ENCODE measurements at places on chromosomes 12 and 14.

GRCh38 chr12:3250576-3250975 lies 173.4 kb downstream of the TSPAN9 start:
- no peak for DNase-seq

- no peak for DNase-seq
Measured at GRCh38 chr12:40002178-40003169, 103.4 kb downstream of the SLC2A13 start.

DNA sequence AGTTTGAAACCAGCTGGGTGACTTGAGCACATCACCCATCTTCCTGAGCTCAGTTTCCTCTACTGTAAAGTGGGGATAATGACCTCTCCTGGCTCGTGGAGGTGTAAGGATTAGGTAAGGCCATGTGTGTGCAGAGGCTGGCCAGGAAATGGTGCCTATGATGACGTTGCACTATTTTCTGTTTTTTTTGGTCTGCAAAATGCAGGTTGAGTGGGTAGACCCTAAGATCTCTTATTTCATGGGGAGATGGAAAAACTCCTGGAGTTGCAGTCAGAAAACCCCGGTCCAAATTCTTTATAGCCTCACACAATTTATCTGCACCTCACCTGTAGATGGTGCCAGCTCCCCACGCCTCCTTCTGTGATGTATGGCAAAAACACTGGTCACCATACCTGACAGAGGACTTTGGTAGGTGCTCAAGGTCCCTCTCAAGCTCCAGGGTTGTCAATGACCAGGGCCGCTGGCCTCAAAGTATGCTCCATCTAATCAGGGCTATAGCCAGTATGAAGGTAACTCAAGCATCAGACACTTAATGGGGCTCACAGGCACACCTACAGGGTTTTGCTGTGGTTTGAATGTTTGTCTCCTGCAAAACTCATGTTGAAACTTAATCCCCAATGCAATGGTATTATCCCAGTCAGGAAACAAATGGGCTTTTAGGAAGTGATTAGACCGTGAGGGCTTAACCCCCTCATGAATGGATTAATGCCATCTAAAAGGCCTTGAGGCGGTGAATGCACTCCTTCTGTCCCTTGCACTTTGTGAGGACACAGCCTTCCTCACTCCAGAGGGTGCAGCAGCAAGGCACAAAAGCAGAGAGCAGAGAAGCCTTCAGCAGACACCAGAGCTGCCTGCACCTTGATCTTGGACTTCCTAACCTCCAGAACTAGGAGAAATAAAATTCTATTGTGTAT lies 17.6 kb downstream of the C14orf132 start:
- DNase-seq, result no peak

GRCh38 chr14:36870776-36871175 lies 209.1 kb downstream of the PAX9 start:
- DNase-seq, result no peak

- no peak for DNase-seq
Measured at GRCh38 chr14:99191395-99192027, 80.5 kb downstream of the BCL11B start.

GRCh38 chr12:18576104-18576626 lies 161.6 kb downstream of the PLCZ1 start:
- no peak for DNase-seq

- DNase-seq, result peak; percentile 80
Measured at GRCh38 chr12:113899561-113900471, 66.3 kb downstream of the RBM19 start.

DNA sequence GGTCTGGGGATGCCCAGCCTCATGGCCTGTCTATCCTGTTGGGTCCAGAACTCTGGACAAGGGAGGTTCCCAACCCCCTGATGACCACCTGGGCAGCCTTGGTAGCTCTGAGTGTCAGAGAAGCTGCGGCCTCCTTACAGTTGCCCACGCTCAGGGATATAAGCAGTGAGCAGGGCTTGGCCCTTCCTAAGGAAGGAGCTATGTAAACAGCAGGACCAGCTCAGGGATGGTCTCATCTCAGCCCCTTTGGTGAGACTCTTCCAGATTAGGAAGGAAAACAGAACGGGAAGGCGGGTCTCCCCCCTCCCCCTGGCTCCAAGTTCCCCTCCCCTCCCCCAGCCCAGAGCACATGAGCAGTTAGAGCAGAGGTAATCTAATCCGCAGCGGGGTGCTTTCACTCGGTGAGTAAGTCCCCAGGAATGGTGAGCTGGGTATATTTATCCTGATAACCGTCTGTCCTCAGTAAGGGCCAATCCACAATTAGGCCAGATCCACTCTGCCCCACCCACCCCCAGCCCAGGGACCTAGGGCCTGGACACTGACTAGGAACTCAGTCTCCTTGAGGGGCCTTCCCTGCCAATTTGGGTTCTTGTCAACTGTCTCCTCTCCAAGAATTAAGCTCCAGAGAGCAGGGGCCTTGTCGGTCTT lies 29.5 kb upstream of the RPLP0 start:
- DNase-seq, result no peak

- DNase-seq, result no peak
Measured at GRCh38 chr14:101808020-101808641, 46.6 kb downstream of the PPP2R5C start.

GRCh38 chr14:74980731-74981461 lies 21.8 kb upstream of the EIF2B2 start:
- DNase-seq, result no peak

- no peak for DNase-seq
Measured at GRCh38 chr14:103551338-103551762, 11.1 kb downstream of the BAG5 start.

DNA sequence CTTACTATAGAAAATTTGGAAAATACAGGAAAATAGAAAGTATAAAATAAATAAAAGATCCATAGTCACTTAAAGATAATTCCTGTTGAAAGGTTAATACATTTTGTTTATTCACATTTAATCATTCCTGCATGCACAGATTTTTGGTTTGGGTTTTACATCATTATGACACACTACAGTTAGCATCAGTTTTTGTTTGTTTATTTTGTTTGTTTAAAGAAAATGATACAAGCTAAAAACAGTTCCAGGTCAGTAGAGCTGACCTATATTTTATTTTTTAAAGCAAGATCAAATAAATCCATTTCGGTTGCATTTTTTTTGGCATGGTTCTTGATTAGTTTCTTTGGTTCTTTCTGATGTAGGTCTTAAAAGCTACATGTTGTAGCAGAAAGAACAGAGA lies 68.8 kb upstream of the CCDC91 start:
- no peak for DNase-seq

- DNase-seq, result no peak
Measured at GRCh38 chr14:93375673-93376156, 28.7 kb downstream of the COX8C start.

- DNase-seq, result no peak
Measured at GRCh38 chr12:53828598-53828997, 76.8 kb upstream of the CISTR start.

- no peak for DNase-seq
Measured at GRCh38 chr14:58605465-58605864, 32.3 kb upstream of the DACT1 start.

DNA sequence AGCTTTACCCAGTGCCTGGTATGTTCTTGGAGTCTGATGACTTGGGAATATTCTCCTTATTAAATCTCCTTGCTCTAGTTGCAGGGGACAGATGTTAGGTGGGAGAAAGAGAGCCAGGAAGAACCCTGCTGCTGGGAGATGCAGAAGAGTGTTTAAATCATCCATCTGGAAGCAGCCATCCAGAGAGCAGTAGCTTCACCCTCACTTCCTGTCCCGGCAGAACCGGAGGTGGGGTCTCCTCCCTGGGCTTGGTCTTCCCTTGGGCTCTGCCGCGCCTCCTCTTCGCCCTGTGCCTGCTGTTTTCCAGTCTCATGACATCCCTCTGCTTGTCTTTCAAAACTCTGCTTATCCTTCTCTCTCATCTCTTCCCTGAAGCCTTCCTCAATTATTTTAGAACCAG lies 15.5 kb downstream of the B4GALNT3 start:
- no peak for DNase-seq

DNA sequence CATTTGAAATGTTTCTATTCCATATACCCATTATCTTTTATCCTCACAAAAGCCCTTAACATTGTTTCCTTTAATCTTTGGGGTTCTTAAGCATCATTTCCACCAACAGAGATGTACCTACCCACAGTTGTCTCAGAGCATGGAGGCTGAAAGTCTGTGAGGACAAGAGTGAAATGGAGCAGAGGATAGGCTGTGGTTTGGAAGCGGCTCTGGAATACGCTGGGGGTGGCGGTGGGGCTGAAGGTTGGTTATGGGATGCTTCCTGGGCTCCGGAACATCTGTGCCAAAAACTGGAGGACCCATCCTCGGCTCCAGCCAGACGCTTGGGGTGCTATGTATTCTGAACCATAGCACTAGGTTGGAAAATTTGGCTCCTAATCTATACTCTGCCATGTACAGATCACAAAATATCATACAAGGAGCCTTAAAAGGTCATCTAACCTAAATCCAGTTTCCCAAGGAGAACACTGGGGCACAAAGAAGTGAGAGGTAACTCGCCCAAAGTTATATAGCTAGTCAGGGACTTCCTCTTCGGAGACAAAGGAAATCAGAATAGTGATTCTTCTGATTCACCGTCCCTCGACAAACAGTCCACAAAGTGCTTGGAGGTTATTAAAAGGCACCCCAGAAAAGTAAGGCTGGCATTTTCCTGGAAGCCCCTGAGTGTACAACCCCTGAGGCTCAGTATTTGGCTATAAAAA lies 2.5 kb downstream of the PPP1R3E start:
- no peak for DNase-seq

DNA sequence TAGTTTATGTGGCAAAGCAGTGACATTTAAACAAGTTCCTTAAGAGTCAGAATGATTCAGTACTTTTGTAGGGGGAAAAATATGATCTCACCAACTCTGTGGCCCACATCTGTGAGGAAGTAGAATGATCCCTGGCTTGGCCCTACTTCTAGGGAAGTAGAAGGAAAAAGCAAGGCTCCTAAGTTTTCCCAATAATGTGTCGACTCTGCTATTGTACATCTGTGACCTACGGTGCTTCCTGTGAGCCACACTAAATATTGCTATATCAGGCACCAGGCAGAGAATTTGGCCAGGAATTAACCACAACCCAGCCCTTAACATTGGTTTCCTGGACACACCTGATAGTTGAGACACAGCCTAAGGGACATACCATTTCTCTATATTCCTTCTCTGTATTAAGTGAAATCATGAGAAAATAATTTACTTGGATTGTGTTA lies 9.3 kb upstream of the NID2 start:
- no peak for DNase-seq

- no peak for DNase-seq
Measured at GRCh38 chr12:92233346-92234015, 87.8 kb upstream of the BTG1 start.

DNA sequence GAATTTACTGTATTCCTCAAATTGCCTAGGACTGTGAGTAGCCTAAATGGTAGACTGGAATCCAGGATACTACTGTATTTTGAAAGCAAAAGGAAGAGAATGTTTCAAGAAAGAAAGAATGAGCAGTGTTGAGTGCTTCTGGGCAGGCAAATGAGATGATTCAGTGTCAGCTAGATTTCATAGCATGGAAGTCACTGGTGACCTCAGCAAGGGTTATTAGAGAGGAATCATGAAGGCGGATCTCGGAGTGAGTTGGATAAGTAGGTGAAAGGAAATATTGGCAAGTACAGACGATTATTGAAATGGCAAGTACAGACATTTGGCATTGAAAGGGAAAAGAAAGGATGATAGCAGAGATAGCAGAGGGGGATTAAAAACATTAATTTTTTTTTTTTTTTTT lies 27.1 kb downstream of the VRK1 start:
- no peak for DNase-seq

GRCh38 chr14:69079747-69080146 lies 73.2 kb downstream of the DCAF5 start:
- DNase-seq, result no peak

DNA sequence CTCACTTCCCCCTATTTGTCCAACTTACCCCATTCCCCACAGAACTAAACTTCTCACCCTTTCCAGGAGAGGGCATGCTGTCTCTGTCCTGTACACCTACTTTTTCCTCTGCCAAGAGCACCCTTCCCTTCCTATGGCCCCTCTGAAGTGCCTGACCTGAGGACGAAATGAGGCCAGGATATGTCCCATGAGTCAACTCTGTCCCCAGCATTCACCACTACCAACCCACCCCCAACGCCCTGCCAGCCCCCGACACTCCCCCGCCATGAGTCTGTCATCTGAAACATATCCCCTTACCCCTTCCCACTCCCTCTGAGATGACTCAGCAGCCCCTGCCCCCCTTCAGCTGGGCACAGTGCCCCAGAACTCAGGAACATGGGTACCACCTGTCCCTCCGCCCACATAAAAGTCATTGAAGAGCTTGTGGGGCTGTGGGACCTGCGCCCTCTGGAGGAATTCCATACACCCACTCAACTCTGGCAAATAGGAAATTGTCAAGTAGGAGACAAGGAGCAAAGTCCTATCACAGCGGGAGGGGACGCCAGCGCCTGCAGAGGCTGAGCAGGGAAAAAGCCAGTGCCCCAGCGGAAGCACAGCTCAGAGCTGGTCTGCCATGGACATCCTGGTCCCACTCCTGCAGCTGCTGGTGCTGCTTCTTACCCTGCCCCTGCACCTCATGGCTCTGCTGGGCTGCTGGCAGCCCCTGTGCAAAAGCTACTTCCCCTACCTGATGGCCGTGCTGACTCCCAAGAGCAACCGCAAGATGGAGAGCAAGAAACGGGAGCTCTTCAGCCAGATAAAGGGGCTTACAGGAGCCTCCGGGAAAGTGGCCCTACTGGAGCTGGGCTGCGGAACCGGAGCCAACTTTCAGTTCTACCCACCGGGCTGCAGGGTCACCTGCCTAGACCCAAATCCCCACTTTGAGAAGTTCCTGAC lies 26.3 kb downstream of the ITGA7 start:
- no peak for DNase-seq

GRCh38 chr14:77248666-77249065 lies 22.3 kb downstream of the NGB start:
- no peak for DNase-seq

DNA sequence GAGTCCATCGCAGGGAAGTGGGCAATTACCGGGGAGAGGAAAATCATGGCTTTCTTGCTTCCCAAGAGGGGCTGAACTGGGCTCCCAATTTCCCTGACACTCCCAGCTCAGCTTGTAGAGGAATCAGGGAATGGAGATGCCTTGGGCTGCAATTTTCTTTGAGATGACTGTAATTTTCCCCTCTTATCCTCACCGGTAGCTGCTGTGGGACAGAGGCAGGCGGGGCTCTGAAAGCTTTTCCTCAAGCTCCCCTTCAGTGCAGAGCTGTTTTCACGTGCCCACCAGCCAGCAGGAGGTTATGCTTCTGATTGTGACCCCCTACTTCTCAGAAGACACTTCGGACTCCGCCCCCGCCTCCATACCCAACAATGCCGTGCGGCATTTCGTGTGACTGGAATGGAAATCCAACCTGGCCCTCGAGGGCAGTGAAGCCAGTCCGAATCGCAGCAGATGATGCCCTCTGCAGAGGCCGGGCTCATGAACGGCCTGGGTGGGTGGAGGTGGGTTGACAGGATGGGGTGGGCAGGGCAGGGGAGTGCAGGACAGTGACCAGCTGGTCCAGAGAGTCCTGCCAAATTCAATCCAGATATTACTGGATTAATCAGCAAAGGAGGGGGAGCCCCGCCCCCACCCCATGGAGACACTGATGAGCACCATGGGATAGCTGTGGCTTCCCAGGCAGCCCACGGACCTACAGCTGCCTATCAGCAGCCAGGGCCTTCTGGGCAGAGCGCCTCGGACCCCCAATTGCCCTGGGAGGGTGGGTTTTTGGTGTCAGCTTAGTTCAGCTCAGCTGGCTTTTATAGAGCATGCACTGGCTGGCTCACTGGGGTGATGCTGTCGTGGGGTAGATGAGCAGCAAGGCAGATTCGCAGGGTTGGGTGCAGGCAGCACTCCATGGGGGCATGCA lies 37.6 kb downstream of the RTL1 start:
- no peak for DNase-seq

- no peak for DNase-seq
Measured at GRCh38 chr14:105326891-105327694, 12.5 kb downstream of the PACS2 start.
